ENCODE measurements at places on chromosomes 2 and 18.
A peak's percentile ranks its signal among the peaks of the same experiment; 100 is the strongest.

DNA sequence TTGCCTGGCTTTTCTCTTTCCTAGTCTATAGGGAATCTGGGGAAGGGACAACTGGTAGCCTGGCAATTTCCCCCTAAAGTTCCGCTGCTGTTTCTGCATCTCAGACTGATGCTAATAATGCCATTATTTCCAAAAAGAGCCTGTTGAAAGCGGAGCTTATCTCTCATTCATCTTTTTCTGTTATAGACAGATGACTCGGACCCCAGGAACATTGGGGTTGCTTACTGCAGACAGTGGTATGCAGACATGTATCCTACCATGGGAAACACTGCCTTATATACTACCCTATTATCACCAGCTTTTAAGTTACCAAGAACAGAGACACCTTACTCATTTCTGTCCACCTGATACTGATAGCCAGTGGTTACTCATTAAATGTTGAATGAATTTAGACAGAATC is 15.3 kb downstream of the ETAA1 start:
- DNase-seq = no peak

- DNase-seq = no peak
These were observed 15.6 kb downstream of the PPP4R3B start for GRCh38 chr2:55601849-55602248.

GRCh38 chr18:7567474-7568425 is 634 bp downstream of the PTPRM start:
- no peak for DNase-seq

DNA sequence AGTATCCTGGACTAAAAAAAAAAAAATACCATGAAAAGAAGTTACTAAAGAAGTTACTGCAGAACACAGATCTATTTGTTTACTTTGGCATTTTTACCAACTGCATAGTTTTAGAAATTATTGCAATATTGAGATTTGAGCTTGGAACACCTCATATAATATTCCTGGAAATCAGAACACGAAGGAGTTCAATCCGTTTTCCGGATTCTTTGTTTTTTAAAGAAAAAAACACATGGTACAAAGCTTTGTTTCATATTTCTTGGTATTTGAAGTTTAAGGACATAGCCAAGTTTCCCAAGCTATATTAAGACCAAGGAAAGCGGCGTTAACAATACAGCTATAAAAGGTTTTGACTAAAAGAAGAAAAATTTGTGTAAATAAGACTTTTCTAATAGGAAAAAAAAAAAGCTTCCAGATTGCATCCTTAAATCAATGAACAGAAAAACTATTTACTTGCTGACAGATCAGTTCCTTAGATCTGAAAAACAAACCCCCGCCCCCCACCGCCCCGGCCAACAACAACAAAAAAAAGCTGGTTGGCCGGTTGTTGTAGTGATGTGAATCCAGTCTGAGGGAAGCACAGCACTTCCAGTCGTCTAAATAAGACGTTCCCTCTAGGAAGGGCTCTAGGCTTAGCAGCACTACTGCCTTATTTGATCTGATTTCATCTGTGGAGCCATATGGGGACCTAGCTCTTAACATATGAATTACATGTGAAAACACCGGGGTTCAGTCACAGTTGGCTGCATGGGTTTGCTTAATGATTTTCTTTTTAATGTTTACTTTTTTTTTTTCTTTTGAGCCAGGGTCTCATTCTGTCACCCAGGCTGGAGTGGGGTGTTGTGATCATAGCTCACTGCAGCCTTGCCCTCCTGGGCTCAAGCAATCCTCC is 2.5 kb upstream of the RHOB start:
- DNase-seq = peak; percentile 63

All from cerebellar cortex (tissue), 1 donor.